ENCODE measurements at places on chromosomes 4 and X.
A peak's percentile ranks its signal among the peaks of the same experiment; 100 is the strongest.

- DNase-seq, result no peak
Observed at GRCh38 chr4:52028970-52029369, 8.8 kb upstream of the LRRC66 start.

DNA sequence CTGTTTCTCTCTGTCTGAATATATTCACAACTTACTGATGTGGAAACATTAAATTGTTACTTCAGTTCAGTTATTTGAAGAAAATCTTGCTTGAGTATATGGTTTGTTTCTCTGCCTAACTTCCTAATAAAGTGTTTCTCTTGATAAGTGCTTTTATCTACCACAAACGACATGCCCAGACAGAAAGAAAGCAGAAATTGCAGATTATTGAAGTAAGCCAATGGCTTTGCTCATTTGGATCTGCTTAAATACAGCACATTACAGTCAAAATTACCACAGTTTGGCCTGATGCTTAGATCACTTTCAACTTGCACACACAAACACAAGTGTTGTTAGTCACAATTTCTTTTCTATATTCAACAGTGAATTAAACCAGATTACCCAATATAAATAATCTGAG is 68.0 kb downstream of the ATOH1 start:
- no peak for DNase-seq

- no peak for DNase-seq
Observed at GRCh38 chrX:41043196-41043595, 42.0 kb upstream of the USP9X start.

DNA sequence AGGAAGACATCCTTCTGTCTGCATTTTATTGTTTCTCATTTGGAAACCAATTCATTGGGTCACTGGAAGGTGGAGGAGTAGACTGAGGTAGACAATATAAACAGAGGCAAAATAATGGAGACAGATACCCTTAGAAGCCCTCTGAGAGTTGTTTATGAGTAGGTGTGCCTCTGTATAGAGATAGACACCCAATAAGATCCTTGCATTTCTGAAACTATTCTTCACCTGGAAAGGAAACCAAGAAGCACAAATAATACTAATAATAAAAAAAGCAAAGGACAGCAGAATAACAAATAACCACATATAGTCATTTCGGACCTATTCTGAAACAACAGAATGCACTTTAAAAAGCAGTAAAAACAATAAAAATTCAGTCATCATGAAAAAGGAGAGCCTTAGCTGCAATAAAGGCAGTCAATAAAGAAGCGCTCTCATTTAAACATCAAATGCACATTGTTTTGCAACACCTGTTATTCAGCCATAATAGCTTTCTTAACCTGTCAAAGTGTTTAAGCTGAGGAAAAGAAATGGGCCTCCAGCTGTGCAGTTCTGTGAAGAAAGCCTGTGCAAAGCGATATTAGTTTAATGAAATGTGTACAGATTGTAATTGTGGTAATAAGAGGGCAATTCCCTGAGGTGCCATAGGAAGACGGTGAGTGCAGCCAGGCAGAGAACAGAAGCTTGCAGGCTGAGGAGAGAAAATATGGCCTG is 904.2 kb downstream of the STPG2 start:
- DNase-seq, result no peak

DNA sequence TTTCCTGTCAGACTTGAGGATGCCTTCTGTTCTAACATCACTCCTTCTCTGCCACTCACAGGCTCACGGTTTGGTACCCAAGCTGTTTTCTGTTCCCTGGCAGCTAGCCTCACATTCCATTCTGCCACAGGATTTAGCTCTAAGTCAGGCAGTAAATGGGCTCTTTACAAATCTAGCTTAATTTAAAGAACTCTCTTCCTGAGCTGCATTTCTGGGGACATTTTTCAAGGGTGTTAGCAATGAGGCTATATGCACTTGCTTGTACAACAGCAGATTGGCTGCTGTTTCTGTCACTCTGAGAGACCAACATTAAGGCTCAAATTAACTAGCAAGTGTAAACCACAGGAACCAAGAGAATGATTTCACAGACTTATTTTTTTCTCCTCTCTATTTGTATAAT is 337.8 kb upstream of the NOCT start:
- DNase-seq, result no peak

GRCh38 chrX:2514131-2514530 is 13.4 kb upstream of the DHRSX start:
- DNase-seq, result no peak

DNA sequence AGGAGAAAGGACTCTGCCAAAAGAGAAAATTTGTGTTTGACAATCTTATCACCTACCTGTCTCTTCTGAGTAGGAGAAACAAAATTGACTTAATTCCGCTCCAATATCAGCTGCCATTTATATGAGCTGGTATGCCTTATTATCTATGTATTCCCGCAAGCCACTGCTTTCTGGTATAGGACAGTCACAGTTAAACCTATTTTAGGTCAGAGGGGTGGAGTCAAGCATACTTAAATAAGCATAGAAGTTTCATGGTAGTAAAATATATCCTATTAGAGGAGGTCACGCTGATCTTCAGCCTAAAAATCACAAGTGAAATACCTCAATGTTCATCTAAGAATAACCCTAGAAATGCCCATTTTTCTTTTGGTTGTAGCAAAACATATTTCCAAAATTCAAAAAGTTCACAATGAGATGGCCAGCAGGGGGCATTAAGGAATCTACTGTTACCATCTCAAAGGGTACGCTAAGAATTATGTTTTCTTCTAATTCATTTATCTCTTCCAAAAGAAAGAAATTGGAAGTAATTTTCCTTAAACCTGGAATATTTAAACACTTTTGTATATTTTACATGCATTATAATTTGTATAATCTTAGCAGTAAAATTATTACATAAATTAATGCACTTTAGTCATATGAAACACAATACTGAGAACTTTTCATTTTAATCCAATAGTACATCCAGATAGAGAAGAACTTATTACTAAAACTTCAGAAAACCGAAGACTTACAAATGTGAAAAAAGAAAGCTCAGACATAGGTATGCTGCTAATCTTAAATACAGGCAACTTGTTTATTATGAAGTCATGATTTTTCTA is 10.5 kb downstream of the PPAT start:
- peak; percentile 31 for DNase-seq

All from dorsolateral prefrontal cortex (tissue), 122 donors.